ENCODE measurements at places on chromosomes 5 and 9.

GRCh38 chr5:140391312-140391711 lies 10.3 kb upstream of the ANKHD1 start:
- DNase-seq, result no peak

- no peak for DNase-seq
These were observed 332.1 kb downstream of the PIK3R1 start for GRCh38 chr5:68547622-68548021.

DNA sequence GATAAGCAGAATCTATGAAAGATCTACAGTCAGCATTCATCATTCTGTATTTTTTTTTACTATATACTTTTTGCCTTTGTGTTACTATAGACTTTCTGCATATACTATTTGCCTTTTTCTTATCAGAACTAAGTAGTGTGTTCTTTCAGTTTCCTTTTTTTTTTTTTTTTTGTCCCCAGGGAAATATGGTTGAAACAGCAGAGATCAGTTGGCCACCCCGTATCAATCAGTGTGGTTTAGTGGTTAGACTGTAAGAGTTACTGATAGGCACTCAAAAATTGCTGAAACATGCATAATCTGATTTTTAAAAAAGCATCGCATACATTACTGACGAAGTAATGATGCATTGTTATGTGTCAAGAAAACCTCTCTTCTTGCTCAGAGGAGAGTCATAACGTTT lies 990.8 kb upstream of the EDIL3 start:
- DNase-seq, result no peak

DNA sequence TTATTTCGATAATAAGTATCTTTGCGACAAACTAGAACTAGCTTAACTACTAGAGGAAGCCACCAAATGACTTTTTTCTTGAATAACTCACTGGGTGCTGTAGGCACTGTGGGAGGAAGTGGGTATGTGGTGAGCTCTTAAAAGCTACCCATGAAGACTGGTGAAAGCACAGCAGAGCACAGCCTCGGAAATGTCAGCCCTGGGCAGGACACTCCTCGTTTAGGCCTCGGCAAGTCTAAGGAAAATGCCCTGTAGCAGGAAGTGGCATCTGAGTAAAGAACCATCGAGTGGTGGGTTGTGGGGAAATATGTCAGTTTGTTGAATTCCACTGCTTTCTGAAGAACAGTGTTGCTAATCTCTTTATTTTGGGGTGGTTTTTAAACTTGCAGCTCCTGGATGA lies 44.0 kb upstream of the NCS1 start:
- DNase-seq, result peak; percentile 38

- no peak for DNase-seq
These were observed 129.2 kb upstream of the ADRA1B start for GRCh38 chr5:159786901-159787691.

DNA sequence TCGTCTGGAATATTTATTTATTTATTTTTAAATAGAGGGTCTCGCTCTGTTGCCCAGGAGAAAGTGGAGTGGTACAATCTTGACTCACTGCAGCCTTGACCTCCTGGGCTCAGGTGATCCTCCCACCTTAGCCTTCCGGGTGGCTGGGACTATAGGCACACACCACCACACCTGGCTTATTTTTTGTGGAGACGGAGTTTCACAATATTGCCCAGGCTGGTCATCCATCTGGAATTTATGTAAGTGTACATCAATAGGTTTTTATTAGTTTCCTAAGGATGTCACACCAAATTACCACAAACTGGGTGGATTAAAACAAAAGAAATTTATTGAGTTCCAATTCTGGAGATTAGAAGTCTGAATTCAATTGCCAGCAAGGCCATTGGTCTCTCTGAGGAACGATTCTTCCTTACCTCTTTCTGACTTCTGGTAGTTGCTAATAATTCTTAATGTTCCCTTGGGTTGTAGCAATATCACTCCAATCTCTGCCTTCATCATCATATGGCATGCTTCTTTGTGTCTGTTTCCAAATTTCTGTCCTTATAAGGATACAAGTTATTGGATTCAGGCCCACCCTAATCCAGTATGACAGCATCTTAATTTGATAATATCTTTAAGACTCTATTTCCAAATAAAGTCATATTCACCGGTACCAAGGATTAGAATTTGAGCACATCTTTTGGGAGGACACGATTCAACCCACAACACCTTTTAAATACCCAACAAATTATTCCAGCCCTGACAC lies 16.3 kb upstream of the RAD23B start:
- DNase-seq, result no peak

- DNase-seq, result peak; percentile 80
These were observed 159.5 kb downstream of the C9orf152 start for GRCh38 chr9:110048403-110048975.

- no peak for DNase-seq
These were observed 30.3 kb downstream of the FAM240B start for GRCh38 chr9:38689678-38690077.

DNA sequence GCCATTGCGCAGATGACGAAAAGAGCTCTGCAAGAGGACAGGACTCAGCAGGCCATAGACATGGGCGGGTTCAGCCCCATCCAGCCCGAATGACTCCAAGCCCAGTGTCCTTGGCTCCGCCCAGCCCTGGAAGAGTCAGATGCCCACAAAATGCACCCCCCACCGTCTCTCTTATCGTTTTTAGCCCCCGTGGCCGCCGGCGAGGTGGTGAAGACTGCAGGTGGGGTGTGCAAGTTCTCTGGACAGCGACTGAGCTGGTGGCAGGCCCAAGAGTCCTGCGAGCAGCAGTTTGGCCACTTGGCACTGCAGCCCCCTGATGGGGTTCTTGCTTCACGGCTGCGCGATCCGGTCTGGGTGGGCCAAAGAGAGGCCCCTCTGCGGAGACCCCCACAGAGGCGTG lies 2.1 kb downstream of the ADGRD2 start:
- no peak for DNase-seq

GRCh38 chr9:127102176-127102575 lies 20.3 kb downstream of the ANGPTL2 start:
- DNase-seq, result no peak

DNA sequence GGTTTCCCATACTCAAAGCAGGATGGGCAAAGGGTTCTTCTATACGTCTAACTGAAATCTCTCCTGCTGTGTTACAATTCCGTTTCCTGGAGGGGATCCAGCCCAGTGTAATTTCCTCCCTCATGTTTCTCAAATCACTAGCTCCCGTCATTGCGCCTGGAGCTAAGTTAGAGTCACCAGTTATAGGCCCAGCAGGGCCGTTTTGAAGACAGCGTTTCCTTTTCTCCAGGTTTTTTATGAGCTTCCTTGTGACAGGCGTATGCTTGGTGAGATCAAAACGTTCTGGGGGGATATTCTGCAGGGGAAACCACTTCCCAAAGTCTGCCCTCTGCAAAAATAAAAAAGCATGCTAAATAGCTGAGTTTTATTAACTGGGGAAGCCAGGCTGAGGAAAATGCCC lies 53.0 kb upstream of the WWC1 start:
- no peak for DNase-seq

GRCh38 chr5:135178476-135179155 lies 144.6 kb upstream of the PITX1 start:
- no peak for DNase-seq

DNA sequence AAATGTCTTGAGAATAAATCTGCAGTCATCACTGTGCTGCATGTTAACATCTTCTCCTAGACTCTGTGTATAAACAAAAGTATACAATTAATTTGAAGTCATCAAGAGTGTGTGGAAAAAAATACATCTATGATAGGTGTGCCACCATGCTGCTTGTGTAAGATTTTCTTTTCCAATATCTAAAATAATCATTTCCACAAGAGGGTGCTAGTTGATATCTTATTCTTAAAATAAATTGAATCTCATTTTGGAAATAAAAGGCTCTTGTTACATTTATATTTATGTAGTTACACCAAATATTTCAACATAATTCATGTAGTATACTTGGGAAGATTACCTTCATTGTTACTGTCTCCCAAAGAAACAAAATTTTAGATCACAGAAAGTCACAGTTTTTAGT lies 14.1 kb upstream of the MOCS2 start:
- no peak for DNase-seq

DNA sequence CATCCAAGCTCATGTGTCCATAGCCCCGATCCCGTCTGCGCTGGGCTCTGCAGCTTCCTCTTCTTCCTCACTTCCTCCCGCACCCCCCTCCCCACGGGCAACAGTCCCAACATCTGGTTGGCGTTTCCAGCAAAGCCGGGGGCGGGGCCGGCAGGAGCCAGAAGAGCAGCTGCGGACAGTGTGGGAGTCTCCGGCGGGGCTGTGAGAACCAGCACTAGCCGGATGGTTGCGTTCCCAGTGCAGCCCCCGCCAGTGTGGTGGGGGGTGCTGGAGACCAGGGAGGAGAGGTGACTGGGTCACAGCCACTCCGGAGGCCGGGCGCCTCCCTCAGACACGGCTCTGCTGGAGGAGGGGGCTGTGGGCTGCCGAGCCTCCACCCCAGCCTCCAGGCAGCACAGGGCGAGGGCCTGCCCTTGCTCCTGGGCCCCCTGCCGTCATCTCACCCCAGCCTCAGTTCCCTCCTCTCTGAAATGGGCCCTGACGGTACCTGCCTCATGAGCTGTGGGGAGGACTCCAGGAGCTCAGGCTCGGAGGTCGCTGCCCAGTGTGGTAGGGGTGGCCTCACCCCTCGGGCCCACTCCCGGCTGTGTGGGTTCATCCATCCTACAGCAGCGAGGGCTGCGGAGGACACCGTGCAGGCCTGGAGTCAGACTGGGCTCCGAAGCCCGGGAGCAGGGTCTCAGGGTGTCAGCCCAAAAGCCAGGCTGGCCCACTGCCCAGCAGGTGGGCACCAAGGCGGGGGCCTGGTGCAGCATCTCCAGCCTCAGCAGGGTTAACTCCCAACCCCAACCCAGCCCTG lies 41.5 kb upstream of the NOTCH1 start:
- no peak for DNase-seq

DNA sequence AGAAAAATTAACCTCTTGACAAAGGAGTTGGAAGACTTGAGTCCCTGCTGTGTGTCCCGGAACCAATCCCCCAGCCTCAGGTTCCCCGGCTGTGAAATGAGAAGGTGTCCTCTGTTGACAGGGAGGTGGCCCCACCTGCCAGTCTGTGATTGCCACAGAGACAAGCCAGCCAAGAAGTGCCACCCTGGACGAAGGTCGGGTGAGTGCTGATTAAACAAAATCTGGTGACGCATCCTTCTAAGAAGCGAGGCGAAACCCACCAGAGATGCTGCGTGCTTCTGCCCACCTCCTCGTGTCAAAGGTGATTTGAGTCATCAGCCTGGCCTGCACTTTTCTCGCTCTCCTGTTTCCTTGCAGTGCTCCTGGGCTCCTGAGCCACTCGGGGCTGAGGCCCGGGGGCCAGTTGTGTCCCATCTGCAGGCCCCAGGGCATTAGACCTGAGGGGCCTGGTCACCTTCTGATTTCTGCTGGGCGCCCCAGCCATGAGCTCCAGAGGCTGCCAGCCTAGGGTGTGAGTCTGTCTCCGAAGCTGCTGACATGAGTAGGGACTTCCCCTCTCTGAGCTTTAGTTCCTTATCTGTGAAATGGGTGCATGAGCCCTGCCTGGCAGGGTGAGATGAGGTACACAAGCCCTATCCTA lies 28.7 kb downstream of the NEK6 start:
- DNase-seq, result peak; percentile 38

DNA sequence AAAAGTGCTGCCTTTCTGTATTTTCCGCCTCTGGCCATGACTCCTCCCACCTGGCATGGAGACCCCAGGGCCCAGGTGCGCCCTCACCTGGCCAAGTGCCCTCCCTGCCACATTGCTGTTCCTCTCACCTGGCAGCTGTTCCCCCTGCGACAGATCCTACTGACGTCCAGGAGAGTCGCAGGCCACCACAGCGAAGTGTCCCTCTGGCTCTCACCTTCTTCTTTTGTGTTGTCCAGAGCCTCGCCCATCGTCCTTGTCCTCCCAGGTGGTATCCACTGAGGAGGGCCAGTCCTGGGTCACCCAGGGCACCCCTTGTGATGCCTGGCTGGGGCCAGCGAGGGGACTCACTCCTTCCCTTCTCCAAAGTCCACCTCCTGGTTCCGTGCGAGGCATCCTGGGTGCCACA lies 2.6 kb downstream of the NKD2 start:
- peak; percentile 43 for DNase-seq

DNA sequence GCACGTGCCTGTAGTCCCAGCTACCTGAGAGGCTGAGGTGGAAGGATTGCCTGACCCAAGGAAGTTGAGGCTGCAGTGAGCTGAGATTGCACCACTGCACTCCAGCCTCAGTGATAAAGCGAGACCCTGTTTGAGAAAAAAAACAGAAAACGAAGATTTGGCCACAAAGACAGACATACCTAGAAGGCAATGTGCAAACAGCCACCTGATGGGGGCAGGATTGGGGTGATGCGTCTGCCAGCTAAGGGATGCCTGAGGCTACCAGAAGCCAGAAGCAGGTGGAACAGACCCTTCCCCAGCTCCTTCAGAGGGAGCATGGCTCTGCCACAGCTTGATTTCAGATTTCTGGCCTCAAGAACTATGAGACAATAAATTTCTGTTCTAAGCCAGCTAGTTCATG lies 2.9 kb downstream of the HIGD2A start:
- DNase-seq, result no peak

GRCh38 chr5:16350816-16351215 lies 114.8 kb downstream of the ZNF622 start:
- no peak for DNase-seq

DNA sequence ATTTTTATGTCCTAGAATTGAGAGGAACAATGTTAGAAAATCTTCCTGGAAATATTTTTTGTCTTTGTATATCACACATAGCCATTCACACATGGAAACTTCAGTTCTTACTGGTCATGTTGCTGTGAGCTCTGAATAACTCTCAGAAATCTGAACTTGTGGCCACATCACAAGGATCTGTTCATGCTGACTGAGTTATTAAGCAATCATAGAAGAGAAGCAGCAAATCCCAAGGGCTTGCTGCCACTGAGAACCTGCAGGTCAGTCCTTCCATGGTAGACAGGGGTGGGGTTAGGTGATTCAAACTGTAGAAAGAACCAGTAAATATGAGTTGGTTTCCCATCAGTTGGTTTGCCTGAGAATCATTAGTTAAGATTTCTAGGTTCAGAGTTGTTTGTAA lies 27.6 kb downstream of the SGCD start:
- no peak for DNase-seq
